ENCODE measurements at places on chromosomes 1 and 21.

GRCh38 chr1:19528438-19528837 is 43.1 kb upstream of the CAPZB start:
- no peak for DNase-seq

DNA sequence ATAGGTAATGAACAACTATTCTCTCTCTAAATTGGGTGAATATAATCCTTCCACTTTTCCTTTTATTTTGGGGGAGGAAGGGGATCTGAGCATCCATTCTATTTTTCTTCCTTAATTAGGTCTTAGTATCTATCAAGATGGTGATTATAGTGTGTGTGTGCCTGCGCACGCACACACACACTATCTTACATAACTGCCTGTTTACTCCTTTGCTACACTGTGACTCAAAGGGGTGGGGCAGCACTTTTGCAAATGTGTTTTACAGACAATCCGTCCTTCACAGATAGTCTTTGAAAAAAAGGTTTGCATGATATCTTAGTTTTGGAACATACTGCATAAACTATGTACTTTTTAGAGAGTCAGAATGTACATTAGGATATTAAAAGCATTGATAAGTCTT is 191.5 kb downstream of the SDCCAG8 start:
- no peak for DNase-seq

DNA sequence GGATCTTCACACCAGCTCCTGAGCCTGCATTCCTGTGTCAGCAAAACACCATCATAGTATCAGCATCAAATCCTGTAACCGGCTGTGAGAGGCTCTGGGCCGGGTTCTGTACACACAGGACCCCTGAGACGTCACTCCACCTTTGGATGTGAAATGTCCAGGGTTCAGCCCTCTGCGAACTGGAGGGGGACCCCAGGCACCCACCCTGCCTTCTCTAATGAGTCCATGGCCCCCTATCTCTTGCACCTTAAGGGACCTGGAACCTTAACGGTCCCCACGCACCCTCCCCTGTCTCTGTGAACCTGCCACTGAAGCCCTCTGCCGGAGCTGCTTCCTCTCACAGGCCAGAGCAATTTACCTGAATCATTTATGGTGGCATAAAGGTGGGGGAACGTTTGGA is 257.8 kb downstream of the NPHP4 start:
- no peak for DNase-seq

DNA sequence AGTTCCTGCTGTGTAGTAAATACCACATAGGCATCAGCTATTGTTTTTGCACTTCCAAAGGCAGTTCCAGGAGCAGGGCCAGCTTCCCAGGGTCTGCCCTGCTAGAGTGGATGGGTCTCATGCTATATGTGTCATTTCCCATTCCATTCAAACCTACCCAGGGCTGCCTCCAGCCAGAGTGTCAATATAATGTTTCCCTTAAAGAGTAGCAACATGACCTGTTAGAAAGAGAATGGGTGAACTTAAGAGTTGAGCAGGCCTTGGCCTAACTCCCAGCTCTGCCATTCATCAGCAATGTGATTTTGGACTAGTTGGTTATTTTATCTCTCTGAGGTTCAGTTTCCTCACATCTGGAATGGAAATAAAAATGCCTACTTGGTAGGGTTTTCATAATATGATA is 44.9 kb downstream of the RAB3B start:
- DNase-seq = no peak

DNA sequence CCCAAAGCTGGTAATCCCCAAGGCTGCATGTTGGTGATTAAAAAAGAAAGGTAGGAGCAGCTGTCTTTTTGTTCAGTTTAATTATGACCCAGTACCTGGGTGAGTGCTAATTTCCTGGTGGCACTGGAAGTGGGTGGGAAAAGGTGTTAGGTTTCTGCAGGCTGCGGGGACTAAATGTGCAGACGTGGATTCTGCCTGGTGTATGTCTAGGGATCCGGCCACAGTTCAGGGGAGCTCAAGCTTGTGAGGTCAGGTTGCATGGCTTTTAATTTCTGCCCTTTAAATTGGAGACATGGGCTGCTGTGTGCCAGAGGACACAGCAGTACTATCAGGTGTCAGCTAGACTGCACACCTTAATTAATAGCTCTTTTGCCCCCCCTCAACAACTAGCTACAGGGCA is 20.3 kb upstream of the TBX19 start:
- DNase-seq = no peak

GRCh38 chr21:33449616-33450015 is 30.2 kb downstream of the TMEM50B start:
- no peak for DNase-seq

DNA sequence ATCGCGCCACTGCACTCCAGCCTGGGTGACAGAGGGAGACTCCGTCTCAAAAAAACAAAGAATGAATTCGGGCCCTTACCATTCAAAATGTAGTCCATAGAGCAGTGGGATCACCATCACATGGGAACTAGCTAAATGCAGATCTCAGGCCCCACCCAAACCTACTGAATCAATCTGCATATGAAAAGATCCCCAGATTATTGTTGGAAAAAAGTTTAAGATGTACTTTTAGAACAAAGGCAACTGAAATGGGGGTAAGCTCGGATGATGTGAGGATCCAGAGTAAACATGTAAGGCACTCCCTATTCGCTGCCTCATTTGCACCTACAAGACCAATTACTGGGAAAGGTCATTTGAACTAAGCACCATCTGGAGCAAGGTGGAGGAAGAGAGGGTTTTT is 803 bp upstream of the FLAD1 start:
- DNase-seq = no peak

DNA sequence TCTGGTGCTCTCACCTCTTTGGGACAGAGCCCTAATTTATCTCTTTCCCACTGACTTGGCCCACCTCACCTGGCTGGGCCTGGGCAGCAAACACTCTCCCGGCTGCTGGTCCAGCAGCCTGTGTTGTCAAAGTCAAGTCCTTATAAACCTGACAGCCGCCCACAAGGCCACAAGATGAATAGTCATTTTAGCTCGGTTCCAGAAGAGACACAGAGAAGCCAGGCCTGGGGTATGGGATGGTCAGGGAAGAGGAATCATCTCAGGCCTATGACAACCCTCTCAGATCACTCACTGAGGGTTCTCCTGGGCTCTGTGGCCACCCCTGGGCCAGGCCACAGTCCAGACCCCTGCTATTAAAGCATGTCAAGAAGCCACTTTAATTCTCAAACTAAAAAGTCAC is 158.5 kb downstream of the FOXD2 start:
- DNase-seq = no peak

GRCh38 chr1:209023790-209024189 is 559.7 kb upstream of the CAMK1G start:
- no peak for DNase-seq

- DNase-seq = no peak
Measured at GRCh38 chr1:168963601-168964000, 142.9 kb upstream of the ATP1B1 start.

DNA sequence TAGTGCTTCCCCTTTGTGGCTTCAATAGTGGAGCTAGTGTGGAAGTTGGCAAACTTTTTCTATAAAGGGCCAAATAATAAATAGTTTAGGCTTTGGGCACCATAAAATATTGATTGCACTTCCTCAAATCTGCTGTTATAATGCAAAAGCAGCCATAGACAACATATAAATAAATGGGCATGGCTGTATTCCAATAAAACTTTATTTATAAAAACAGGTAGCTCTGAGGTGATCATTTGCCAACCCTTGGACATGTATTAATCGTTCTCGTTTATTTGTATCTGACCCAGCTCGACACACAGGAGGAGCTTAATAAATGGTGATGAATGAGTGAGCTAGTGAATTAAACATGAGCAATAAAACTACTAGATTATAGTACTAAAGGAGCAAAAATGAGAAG is 13.3 kb downstream of the KAZN start:
- no peak for DNase-seq

DNA sequence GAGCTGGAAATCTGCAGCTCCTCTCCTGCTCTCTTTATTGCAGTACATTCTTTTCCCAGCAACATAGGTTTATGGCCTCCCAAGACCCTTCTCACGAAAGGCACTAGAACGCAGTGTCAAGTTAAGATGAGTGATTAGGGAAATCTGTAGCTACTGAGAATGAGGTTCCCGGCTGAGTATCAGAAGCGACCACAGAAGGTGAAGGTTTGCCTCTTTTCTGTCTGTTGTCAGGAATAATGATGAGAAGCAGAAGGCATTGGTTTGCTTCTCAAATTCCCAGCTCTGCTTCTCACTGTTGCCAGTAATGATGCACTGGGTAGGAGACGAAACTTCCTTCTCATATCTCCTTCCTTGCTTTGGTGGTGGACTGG is 128.4 kb downstream of the NTMT2 start:
- no peak for DNase-seq

DNA sequence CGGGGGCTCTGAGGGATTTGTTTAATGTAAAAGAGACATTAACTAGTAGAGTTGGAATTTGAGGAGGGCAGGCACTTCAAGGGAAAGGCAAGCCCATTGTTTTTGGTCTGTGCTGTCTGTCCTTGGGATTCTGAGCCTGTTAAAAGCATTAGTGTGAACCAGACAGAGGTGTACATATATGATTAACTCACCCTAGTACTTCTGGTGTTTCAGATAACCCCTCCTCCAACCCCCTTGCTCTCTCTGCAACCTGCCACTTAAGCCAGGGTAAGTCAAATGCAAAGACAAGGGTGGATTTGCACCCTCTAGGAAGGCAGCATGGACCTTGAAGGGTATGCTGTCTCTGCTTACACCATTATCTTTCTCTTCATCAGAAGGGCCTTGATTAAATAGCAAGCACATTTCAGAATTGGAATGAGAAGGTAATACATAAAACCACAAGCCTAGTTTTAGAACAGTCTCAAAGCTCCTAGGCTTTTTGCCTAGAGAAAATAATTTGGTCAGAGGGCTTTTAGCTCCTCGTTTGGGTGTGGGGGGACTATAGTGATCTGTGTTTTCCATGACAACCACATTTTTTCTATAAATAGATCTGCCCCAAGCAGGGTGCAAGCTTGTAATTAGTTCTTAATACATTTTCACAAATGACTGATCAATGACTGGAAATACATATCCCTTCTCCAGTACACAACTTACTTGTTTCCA is 120.7 kb upstream of the SGIP1 start:
- no peak for DNase-seq

GRCh38 chr21:36964827-36965719 is 1.4 kb downstream of the HLCS start:
- no peak for DNase-seq

- DNase-seq = no peak
Measured at GRCh38 chr1:224274970-224275626, 54.9 kb downstream of the NVL start.

- no peak for DNase-seq
Measured at GRCh38 chr1:184791550-184791900, 36.9 kb upstream of the EDEM3 start.

- DNase-seq = no peak
Measured at GRCh38 chr1:156498432-156499193, 2.0 kb downstream of the MEF2D start.

GRCh38 chr1:156866249-156866909 is 5.7 kb downstream of the NTRK1 start:
- DNase-seq = no peak

DNA sequence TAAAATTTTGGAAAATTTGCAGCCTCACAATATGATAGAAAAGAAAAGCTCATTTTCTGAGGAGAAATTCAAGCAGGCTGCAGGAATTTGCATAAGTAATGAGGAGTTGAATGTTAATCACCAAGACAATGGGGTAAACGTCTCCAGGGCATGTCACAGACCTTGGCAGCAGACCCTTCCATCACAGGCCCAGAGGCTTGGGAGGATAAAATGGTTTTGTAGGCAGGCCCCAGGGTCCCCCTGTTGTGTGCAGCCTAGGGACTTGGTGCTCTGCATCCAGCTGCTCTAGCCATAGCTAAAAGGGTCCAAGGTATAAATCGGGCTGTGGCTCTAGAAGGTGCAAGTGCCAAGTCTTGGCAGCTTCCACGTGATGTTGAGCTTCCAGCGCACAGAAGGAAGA is 112.2 kb upstream of the FMN2 start:
- no peak for DNase-seq

DNA sequence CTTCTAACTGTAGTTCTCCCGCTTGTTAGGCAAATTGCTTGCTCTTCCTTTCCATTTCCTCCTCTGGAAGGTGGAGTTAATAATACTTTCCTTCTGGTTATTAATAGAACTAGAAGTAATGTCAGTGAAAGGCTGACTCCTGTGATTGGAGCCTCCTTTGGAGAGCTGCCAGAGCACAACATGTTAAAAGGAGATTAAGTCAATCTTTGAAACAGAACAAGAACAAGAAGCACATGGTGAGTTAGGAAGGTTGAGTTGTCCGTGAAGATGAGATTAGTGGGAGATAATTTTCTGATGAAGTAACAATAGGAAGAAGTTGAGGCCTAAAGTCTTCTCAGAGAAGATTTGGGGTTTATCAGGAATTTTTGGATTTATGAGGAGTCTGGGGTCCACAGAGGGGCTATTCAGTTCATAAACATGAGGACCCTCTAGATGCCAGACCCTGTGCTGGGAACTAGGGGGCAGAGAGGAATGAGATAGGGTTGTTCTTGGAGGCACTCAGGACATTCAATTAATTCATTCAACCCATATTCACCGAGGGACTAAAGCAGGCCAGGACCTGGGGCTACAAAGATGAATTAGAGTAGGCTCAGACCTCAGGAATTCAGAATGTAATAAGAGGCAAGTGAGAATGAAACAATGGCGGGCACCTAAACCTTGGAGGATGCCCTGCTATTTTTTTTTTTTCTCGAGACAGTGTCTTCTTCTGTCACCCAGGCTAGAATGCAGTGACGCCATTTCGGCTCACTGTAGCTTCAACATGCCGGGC is 40.7 kb upstream of the DHCR24 start:
- no peak for DNase-seq
